Stomach (tissue), 19 donors: ENCODE measurements at places on chromosomes 13 and 19. TPM values are rescaled to one million over a fixed set of nuclear protein-coding genes. Genes with fewer than 3 reads are reported as not detected.

GRCh38 chr13:63843766-63844699 is 2428.4 kb upstream of the PCDH20 start:
- no peak for DNase-seq

- DNase-seq, result no peak
Observed at GRCh38 chr13:106178816-106179215, 356.6 kb downstream of the EFNB2 start.

CGB3 gene
- not detected for total RNA-seq

GRCh38 chr19:28419312-28419711 is 793.6 kb downstream of the UQCRFS1 start:
- no peak for DNase-seq

DNA sequence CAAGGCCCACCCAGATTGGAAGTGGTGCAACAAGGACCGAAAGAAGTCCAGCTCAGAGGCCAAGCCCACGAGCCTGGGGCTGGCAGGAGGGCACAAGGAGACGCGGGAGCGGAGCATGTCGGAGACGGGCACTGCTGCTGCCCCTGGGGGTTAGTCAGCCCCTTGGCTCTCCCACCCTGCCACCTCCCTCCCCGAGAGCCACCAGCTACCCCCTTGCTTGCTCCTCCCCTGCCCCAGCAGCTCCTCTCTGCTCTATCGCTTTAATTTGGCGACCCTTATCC is 14.2 kb upstream of the PRR19 start:
- no peak for DNase-seq

DNA sequence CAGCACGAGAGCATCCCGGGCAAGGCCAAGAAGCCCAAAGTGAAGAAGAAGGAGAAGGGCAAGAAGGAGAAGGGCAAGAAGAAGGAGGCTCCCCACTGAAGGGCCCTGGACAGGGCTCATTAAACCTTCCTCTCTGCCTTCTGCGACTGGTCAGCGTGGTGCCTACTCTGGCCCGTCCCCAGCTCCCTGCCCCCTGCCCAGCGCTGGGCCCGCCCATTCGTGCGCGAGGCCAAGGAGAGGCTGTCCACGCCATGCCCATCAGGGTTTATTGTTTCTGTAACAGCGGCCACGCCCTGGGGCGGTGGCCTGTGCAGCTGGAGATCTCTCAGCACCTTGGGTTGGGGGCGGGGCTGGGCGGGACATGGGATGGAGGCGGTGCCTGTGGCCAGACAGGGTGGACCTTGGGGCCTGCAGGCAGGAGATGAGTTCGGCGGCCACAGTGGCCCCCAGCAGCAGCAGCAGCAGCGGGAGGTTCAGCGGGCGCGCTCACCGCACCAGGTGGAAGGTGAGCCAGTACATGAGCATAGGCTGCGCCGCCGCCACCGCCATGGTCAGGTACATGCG is 897 bp downstream of the C19orf33 start:
- peak; percentile 97 for DNase-seq

- DNase-seq, result no peak
Observed at GRCh38 chr13:37868691-37869505, 674 bp downstream of the TRPC4 start.

- no peak for DNase-seq
Observed at GRCh38 chr13:60577761-60578160, 180.7 kb downstream of the TDRD3 start.

NMRK2 gene
- not detected for total RNA-seq

SPHK2 gene
- 10.6 TPM for total RNA-seq

GRCh38 chr19:46610851-46611770 is 10.0 kb downstream of the CALM3 start:
- DNase-seq, result peak; percentile 13

FGF21 gene
- total RNA-seq, result not detected

DNA sequence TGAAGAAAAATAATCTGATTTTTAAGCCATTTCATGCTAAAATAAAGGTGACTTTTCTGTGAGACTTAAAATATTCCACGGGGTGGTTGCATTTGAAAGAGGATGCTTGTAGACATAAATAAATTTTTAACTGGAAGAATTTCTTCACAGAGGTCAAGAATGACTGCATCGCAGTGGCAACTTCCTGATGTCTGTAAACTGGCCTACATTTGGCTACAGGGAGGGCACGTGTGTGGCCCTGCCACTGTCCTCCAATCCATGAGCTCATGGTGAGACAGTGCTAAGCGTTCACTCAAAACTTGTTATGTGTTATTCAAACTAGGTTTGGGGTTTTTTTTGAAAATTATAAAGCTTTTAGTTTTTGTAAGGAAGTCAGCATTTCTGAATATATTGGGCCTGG is 1089.3 kb downstream of the EFNB2 start:
- no peak for DNase-seq

PSG2 gene
- total RNA-seq, result not detected
